Cardiac muscle cell (in vitro differentiated cells and primary cell): ENCODE measurements at places on chromosomes 16 and 17. TPM values are rescaled to one million over a fixed set of nuclear protein-coding genes. Genes with fewer than 3 reads are reported as not detected.

- no peak for DNase-seq
Measured at GRCh38 chr16:85227084-85227945, 115.0 kb upstream of the CIBAR2 start.

DNA sequence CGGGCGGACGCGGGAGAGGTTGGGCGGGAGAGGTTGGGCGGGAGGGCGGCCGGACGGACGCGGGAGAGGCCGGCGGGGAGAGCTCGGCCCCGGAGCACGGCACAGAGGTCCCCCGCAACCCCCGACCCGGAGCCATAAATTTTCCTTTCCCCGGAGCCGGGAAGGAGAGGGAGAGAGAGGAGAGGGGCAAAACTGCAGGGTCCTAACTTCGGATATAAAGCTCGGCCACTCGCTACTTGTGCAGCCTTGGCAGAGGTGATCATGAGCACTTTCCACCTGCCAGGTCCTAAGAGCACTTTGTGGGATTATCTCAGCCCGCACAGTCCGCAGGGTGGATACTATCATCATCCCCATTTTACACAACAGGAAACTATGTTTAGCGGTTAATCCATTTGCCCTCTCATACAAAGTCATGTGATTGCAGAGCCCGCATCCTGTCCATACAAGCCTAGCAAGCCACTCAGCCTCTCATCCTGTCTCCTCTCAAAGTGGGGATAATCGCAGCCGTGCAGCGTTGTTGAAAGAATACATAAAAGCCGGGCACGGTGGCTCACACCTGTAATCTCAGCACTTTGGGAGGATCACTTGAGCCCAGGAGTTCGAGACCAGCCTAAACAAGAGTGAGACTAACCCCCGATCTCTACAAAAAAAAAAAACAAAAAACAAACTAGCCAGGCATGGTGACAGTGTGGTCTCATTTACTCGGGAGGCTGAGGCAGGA is 780 bp upstream of the DCAKD start:
- DNase-seq, result peak; percentile 37

GRCh38 chr16:7976563-7976962 is 613.7 kb downstream of the TMEM114 start:
- DNase-seq, result no peak

- no peak for DNase-seq
Measured at GRCh38 chr16:2691491-2692248, 9.3 kb downstream of the KCTD5 start.

DNA sequence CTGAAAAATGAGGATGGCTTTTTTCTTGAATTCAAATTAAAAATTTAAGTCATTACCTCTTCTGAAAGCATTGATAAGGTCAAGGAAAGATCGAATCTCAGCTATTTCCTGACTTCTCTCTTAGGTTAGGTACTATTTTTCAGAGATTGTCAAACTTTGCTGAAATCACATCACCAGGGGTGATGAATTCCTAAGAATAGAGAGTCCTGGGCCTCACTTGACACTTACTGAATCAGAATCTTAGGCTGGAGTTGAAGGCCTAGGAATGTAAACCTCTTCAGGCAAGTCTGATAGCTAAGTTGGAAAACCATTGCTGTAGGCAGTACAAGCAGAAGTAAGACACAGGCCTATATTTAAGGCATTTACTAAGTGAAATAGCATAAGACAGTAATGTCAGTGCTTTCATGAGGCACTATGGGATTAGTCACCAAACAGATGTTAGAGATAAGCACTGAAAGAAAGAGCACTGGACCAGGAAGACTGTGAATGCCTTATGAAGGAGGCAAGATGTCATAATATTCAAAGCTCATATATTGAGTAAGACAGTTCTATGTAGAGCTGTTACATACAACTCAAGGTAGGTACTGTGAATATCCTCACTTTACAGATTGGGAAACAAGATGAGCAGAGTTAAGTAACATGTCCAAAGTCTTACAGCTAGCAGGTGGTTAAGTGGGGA is 21.5 kb downstream of the DCAF7 start:
- peak; percentile 45 for DNase-seq

DNA sequence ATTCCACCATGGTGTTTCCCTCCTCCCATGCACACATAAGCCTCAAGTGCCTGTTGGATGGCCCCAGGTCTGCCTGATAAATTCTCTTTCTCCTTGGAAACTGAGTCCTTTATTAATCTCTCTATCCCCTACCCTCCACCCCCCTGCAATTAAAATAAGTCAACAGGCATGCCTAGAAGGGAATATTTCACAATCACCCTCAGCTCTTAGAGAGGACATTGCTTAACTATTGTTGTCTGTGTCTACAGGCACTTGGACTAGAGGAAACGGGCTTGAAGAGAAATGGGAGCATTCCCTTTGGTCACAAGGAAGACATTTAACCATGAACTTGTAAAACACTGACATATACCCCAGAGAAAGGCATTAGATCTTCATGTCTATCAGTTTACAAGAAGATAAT is 39.5 kb downstream of the RCVRN start:
- DNase-seq, result peak; percentile 68

DNA sequence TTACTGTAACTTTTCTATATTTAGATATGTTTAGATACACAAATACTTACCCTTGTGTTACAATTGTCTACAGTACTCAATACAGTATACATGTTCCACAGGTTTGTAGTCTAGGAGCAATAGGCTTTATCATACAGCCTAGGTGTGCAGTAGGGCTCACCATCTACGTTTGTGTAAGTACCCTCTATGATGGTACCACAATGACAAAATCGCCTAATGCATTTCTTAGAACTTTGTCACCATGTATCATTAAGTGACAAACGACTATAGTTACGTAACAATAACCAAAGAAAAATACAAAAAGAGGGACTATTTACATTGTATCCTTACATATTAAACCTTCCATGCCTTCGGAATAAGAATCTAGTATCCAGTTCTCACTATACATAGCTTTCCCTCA is 8.0 kb downstream of the STAT5B start:
- no peak for DNase-seq

DNA sequence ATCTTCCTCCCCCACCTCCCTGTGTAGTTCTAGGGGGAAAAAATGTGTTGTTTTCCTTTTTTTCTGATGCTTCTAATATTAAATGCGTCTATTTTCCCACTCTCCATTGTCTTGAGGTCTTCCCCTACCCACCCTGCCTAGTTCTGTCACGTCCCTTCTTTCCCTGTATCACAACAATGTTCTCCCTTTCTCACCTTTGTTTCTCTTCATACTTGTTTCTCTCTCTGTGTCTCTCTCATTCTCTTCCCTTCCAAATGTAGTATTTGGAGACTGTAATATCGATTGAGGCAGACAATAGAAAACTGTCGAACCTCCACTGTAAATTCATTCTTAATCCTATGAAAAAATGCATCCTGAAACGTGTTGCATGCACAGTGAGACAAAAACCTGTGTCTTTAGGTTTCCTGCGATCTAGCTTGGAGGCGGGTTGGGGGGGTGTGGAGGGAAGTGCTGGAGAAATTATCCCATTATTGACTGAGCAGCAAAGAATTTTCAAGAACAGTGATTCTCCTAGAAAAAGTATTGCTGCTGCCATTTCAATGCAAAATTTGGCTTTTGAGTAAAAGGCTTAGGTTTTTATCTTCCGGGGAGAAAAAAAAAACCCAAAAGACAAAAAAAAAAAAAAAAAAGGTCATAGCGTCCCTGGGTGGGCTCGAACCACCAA is 1.3 kb upstream of the PSMB3 start:
- no peak for DNase-seq

DNA sequence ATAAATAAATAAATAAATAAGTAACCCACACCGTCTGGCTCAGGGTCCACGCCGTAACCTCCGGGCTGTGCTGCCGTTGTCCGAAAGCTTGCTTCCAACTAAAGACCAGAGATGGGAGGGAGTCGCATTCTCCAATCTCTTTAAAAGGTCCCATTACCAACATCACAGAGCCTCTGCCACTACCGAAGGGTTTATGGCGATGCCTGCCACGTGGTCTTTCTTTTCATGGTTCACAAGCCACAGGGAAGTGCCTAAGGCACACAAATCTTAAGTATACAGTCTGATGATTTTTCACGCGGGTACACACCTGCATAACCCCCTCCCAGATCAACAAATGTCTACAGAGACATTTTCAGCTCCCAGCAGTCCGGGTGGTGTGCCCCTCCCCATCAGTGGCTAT is 1.4 kb downstream of the COTL1 start:
- no peak for DNase-seq

- no peak for DNase-seq
Measured at GRCh38 chr17:42410319-42410685, 12.8 kb downstream of the CAVIN1 start.

DNA sequence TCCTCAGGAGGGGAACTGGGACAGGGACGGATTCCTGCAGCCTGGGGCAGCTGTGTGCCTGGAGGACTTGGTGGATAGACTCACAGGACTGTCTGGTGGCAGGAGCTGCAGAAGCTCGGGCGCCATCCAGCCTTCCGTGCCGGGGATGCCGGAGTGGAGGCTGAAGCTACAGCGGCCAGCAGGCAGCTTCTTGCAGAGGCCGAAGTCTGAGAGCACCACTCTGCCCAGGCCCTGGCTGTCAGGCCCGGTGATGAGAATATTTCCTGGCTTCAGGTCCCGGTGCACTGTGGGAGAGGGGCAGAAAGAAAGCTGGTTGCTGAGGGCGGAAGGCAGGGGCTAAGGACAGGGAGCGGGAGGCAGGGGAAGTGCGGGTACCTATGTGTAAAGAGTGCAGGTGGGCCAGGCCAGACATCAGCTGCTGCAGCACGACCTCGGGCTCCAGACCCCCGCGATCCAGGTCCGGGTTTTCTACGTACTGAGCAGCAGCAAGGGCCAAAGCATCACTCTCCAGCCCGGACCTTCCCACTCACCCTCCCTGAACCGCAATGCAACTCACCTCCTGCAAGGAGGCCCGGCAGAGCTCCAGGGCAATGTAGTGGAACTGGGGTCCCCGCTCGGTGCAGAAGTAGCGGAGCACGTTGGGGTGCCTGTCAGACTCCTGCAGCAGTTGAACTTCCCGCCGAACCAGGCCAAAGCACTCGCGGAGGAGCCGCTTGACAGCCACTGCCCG is 16.1 kb downstream of the PLK1 start:
- peak; percentile 69 for DNase-seq

DNA sequence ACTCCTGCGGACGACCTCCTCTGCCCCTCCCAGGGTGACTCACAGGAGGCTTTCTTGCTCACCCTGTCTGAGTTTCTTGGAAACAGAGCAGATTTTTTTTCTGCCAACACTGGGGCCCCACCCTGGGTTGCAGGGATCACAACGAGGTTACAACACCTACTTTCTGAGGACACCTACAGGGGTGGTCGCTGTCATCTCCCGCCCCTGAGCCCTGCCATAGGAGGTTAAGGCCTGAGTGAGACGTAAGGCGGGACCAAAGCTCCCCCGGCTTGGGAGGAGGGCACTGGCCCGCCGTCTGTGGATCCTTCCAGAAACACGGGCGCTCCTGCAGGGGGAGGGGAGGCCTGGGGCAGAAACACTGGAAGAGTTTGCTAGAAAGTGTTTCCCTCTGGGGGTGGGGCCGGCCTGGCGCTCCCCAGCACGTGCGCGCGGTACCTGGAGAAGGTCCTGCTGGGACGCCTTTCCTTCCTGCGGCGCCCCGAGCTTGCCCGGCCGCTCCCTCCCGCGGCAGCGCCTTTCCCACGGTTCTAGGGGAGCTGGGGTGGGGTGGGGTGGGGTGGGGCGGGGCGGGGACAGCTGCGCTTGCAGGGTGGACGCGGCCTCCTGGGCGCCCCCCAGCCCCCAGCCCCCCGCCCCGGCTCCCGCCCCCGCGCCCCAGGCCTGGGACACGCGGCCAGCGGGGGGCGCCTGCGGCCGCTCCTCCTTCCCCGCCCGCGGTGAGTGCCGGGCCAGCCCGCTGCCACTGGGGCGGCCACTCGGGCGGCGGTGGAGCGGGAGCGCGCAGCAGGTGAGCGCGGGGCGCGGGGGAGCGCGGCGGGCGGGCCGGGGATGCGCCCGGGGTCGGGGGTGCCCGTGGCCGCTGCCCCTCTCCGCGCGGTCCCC is 20.7 kb upstream of the ADCY7 start:
- DNase-seq, result peak; percentile 48

DNA sequence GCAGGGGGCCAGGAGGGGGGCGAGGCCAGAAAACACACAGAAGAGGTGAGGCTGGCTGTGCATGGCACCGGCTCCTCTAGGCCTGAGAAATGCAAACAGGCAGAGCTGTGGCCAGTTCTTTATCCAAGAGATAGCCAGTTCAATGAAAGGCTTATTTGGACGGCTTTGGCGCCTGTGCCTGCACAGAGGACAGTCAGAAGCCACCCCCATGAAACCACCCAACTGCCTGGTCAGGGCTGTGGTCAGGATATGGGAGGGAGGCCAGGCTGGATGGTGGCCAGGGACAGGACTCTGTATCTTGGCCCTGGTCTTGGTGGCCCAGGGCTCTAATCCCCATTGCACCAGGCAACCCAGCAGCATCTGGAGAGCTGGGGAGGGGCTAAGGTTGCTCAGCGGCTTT is 24.5 kb upstream of the GPRC5C start:
- no peak for DNase-seq

ITGAL gene
- total RNA-seq, result not detected in 2 replicates

KRTAP1-1 gene
- total RNA-seq, result not detected in 2 replicates

NPIPA5 gene
- 3.8 and 5.8 TPM in 2 replicates for total RNA-seq

GRCh38 chr17:7695586-7695985 is 7.3 kb downstream of the WRAP53 start:
- no peak for DNase-seq

CACNG1 gene
- total RNA-seq, result not detected in 2 replicates

GRCh38 chr16:68873635-68874471 is 30.5 kb downstream of the TANGO6 start:
- no peak for DNase-seq

GRCh38 chr17:10879190-10879836 is 41.4 kb upstream of the PIRT start:
- DNase-seq, result peak; percentile 4

- DNase-seq, result no peak
Measured at GRCh38 chr16:85125570-85126393, 13.5 kb upstream of the CIBAR2 start.
